ENCODE measurements at places on chromosomes 12 and 14.

DNA sequence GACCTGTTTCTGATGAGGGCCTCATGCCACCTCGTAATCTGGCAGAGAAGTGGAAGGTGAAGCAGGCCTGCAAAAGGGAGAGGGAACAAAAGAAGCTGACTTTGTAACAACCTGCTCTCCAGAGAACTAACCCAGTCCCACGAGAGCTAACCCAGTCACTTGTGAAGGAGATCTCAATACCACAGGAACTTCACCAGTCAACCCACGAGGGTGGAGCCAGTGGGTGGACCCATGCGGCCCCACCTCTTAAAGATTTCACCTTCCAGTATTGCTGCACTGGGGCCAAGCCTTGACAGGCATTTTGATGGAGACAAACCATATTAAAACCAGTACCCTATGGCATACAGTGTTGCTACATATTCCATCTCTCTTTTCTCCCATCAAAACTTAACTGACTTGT, 55.1 kb downstream of the SERPINA10 start:
- DNase-seq = no peak

GRCh38 chr12:2229661-2230539, 177.1 kb downstream of the CACNA1C start:
- no peak for DNase-seq

GRCh38 chr12:124085419-124086296, 112.6 kb downstream of the ZNF664 start:
- DNase-seq = no peak

DNA sequence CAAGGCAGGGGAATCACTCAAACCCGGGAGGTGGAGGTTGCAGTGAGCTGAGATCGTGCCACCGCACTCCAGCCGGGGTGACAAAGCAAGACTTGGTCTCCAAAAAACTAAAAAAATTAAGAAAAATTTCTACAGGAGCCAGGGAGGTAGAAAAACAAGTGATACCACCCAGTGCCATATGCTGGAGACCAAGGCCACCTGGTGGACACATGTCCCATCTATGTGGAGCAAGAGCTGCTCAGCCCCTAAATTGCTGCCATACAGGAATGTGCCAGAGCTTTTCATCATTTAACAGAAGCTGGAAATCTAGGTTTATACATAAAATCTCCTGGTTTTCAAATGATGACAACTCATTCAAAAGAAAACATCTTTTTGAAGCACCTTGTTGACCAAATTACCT, 61.4 kb upstream of the ELK3 start:
- DNase-seq = no peak

DNA sequence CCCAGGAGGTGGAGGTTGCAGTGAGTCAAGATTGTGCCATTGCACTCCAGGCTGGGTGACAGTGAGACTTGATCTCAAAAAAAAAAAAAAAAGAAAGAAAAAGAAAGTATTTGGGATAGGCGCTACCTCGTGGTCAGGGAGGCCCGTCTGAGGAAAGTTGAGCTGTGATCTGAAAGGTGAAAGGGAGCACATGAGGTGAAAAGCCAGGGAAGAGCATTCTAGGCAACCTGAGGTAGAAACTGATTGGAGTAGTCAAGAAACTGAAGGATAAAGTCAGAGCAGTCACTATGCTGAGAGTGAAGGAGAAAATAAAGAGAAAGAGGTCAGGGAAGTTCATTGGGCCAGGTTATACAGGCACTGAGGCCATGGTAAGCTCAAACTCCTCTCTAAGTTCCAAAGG, 7.7 kb downstream of the ANAPC5 start:
- DNase-seq = no peak

DNA sequence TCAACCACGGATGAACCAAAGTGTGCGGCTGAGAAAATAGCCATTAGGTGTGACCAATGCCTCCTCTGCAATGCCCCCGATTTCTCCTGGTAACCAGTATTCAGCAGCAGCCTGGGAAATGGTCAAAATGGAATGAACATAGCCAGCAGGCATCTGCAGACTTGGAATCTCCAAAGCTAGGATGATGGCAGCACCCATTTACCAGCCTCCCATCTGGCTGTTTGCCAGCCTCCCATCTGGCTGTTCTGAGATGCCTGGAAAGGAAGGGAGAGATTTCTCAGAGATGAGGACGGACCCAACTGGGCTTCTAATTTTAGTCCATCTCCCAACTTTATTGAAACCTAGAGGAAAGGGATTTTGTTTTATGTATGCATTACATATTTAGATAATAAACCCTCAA, 16.2 kb downstream of the CLMN start:
- no peak for DNase-seq

GRCh38 chr14:24337144-24337823, 2.4 kb upstream of the ADCY4 start:
- DNase-seq = no peak
